Lung (tissue), 17 donors: ENCODE measurements at places on chromosomes 5 and 9.
A peak's percentile ranks its signal among the peaks of the same experiment; 100 is the strongest.

DNA sequence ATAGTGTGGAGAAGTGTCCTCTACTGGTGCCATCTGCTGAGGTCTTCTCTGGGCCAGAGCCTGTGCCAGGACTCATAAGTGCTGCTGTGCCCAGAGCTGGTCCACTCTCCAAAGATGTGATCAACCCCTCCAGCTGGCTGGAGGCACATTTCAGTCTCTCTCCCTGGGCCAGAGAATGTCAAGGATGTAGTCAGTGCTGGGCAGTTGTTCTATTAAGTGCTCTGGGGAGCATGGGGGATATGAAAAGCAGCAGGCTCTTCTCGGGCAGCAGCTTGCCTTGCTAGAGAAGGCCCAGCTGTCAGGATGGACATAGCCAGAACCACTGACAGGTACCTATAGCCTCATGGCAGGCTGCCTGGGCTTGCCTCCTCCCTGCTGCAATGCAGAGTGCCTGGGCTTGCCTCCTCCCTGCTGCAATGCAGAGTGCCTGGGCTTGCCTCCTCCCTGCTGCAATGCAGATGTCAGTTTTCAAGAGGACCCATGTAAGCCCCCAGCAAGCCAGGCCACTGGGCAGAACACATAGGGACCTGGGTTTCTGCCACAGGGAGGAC lies 157.2 kb upstream of the PANK3 start:
- DNase-seq = peak; percentile 71

GRCh38 chr9:137764981-137765380 lies 112.6 kb upstream of the CACNA1B start:
- no peak for DNase-seq

DNA sequence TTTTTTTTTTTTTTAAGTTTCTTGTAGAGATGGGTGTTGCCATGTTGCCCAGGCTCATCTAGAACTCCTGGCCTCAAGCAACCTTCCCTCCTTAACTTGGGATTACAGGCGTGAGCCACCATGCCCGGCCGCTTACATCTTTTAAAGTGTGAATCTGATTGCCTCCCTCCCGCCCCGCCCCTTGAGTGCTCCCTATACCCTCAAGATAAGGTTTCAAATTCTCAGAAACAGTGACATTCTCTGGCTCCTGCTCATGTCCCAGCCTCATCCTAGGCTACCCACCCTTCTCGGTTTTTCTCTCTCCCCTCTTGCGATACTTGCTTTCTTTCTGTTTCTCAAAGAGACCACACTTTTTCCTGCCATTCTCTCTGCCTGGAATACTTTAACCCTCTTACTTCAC lies 12.4 kb downstream of the MORN5 start:
- DNase-seq = no peak

- no peak for DNase-seq
Observed at GRCh38 chr9:20616808-20617207, 5.5 kb downstream of the MLLT3 start.

- peak; percentile 15 for DNase-seq
Observed at GRCh38 chr9:21506626-21507482, 24.7 kb upstream of the IFNE start.

- DNase-seq = no peak
Observed at GRCh38 chr5:125408448-125409233, 662.2 kb upstream of the ZNF608 start.

DNA sequence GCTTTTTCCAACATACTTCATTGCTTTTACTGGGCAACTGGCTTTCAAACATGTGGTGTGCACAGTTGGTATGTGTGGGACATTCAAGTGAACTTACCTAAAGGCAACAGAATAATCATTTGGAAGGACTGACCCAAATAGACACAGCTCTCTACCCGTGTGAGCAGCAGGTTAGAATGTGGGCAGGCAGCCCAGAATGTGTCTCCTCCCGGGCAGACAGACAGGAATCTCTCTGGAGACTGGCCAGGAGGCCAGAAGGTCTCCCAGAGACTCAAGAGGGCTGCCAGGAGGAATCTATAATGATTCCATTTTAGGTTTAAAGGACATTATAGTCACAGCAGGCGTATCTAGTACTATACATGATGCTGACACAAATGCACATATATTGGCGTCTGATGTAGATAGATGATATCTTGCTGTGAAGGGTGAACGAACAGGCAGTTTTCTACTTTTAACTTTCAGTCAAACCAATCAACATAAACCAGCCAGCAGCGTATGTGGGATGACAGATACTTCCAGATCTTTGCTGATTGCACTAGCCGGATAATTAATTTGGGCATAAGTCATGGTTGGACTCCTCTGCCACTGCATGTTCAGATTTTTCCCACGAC lies 297.4 kb upstream of the ZNF608 start:
- peak; percentile 42 for DNase-seq

DNA sequence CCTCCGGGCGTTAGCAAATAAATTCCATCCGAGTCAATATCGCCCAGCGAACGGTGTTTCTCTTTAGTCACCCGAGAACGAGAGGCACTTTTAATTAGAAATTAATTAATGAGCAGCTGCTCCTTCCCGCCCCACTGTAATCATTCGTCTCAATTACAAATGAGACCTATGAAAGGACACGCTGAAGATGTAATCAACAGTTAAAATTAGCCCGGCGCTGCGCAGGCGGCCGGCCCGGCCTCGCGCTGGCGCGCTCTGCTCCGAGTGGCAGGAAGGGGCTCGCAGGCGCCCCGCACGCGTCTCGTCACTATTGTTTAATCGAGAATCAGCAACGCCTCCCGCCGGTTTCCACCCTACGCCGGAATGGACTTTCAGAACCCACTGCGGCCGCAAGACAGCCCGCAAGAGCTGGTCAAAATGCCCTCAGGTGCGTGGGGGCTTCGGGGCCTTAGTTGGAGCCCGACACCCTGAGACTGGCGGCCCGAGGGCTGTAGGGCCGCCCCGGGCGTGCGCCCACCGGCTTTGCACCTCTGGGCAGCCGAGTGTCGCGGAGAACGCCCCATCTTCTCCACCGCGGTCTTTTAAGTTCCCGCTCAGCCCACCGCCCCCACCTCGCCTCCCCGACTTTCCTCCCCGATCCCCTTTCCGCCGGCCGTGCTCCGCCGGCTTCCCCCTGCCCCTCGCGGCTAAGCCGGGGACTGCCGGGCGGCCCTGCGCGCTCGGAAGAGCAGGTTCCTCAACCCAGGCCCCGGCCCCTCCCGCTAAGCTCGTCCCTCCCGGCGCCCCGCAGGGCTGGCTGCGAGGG lies 597 bp upstream of the IRX4 start:
- no peak for DNase-seq

GRCh38 chr5:150211156-150212030 lies 21.5 kb downstream of the SLC6A7 start:
- DNase-seq = peak; percentile 38

- no peak for DNase-seq
Observed at GRCh38 chr5:160262151-160263074, 33.1 kb downstream of the FABP6 start.

- peak; percentile 65 for DNase-seq
Observed at GRCh38 chr9:404234-404633, 189.6 kb downstream of the DOCK8 start.

DNA sequence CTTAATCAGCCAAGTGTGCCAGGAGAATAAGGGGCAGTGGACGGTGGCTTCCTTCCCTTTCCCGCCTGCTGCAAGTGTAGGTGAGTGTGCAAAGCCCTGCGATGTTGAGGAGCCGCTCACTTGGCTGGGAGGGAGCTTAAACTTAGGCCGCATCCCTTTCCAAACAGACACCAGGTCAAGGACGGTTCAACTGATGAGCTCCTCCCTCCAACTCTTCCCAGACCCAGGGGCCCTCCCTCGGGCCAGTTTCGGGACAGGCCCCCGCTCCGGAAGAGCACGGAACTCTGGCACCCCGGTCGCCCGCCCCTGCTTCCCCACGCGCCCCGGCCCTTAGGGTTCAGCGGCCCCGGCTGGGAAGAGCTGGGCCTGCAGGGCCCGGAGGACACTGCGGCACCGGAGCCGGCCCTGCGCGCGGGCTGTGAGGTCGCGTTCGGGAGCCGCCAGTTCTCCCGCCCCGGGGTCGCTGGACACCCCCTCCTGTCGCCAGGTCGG lies 481 bp downstream of the MRPL36 start:
- DNase-seq = no peak

- no peak for DNase-seq
Observed at GRCh38 chr5:180636016-180636402, 13.4 kb downstream of the FLT4 start.

DNA sequence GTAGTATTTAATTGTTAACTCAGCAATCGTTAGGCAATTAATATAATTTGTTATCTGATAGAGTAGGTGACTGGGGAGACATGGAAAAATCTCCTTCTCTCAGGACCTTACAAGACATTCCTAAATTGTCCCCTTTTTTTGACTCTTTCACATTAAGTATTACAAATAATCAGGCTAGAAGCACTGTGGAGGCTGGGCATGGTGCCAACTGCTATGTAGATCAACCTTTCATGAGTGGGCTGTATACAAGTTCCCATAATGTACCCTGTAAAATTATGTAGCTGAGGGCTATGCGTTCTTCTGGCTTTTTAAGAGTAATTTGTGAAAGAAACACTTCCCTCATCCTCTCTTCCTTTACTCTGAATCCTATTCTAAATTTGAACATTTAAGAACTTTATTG lies 140.2 kb downstream of the NFIB start:
- DNase-seq = peak; percentile 74

- DNase-seq = no peak
Observed at GRCh38 chr5:76709762-76710161, 6.2 kb upstream of the F2R start.

DNA sequence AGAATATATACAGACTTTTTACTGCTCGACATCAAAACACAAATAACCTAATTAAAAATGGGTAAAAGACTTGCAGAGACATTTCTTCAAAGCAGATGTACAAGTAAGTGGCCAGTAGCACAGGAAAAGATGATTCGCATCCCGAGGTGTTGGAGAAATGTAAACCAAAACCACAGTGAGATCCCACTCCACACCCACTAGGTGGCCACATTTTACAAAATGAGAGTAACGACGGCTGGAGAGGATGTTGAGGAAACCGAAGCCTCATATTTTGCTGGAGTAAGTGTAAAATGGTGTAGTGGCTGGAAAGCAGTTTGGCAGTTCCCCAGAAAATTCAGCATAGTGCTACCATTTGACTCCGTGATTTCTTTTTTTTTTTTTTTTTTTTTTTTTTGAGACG lies 21.3 kb upstream of the GBGT1 start:
- peak; percentile 83 for DNase-seq

GRCh38 chr5:76299592-76299991 lies 103.5 kb upstream of the IQGAP2 start:
- no peak for DNase-seq

GRCh38 chr5:68181039-68181599 lies 34.4 kb upstream of the PIK3R1 start:
- DNase-seq = no peak

GRCh38 chr5:142627383-142628217 lies 58.3 kb downstream of the FGF1 start:
- DNase-seq = no peak

DNA sequence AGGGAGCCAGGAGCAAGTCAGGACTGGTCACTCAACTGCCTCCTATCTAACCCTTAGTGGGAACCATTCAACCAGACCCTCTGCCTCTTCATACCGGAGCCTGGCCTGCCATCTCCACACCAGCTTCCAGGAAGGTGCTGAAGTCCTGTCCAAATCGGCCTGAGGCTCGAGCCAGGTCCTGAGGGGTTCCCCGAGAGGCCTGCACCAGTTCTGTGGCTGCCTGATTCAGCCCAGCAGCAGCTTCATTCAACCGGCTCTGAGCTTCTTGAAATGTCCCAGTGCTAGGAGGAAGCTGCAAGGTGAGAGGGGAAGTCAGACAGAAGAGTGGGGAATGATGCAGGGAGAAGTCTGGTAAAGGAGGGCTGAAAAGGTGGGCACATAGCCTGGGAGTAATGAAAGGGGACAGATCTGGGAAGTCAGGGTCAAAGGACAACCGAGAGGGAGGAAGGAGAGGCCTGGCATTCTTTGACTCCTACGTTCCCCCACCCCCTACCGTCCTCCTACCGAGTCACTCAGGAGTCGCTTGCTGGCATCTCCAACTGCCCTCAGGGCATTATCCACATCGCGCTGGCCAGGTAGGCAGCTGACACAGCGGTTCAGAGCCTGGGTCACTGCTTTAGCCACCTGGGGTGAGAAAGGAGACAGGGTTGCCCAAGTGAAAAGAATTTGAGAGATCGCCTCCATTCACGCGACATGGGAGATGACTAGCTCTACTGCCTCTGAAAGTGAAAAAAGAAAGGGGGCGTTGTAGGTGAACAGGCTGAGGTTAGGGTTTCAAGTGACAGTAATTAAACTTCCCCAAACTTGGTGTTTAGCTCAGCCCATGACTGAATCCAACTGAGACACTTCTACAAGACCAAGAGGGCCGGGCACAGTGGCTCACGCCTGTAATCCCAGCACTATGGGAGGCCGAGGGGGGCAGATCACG lies 20.2 kb downstream of the TLN1 start:
- no peak for DNase-seq

- DNase-seq = no peak
Observed at GRCh38 chr5:74186356-74187315, 453.9 kb downstream of the ENC1 start.

DNA sequence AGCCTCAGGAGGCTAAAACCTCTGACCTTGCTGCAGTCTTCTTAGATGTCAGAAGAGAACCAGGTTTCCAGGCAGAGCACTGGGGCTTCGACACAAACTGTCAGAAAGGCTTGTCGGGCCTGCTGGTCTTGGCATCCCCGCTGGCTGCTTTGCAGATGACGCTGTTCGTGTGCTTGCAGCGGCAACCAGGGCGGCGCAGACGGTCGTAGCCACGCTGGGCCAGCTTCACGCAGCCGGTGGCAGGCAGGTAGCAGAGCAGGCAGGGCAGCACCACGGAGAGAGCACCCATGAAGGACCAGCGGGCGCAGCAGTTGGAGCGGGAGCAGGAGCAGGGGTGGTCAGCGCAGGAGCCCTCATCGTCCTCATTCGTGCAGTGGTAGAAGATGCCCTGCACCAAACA lies 10.7 kb downstream of the SPRY4 start:
- no peak for DNase-seq

DNA sequence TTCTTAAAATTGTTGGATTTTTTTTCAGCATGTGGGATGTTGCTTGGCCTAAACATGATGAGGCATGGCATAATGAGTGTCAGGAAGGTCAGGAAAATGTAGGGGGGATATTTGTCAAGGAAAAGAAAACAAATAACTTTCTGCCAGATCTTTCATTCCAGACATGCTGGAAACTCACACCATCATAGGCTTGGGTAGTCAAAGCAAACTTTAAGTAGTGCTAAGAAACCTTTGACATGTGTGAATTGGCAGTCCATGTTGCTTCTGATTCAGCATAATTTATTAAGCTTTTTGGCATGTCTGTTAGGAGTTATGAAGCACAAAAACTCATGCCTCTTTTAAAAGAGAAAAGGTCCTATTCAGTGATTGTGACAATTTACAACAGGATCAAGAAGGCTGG lies 61.3 kb upstream of the MTAP start:
- no peak for DNase-seq

- DNase-seq = no peak
Observed at GRCh38 chr5:28737682-28738081, 1699.3 kb upstream of the CDH9 start.

- no peak for DNase-seq
Observed at GRCh38 chr9:135565636-135566035, 4.1 kb downstream of the PAEP start.

GRCh38 chr5:10453545-10453944 lies 11.9 kb downstream of the ROPN1L start:
- no peak for DNase-seq

GRCh38 chr9:99449726-99450125 lies 227.6 kb downstream of the SEC61B start:
- no peak for DNase-seq
